ENCODE measurements at places on chromosomes 16 and 17.
A peak's percentile ranks its signal among the peaks of the same experiment; 100 is the strongest.

DNA sequence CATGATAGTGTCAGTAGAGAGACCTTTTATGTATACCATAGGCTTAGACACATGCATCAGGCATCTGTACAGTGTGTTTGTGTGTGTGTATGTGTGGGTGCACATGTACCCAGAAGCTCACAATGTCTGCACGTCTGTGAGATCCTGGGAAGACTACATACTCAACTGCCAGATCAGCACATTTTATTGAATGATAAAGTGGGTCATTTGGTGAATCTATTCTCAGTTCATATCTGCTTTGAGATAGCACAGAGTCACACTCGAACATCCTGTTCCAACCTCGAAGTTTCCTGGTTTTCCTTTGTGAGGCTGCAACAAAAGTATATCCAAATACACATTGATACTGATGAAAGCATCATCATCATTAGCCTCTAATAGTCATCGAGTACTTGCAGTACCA is 63.6 kb downstream of the MAF start:
- H3K4me3 ChIP-seq = no peak overlapping the region
- no peaks in the 10 kb centered on the region for H3K4me1 ChIP-seq
- no peaks in the 10 kb centered on the region for H3K36me3 ChIP-seq
- H3K27me3 ChIP-seq = no peaks in the 10 kb centered on the region
- H3K27ac ChIP-seq = no peak overlapping the region

DNA sequence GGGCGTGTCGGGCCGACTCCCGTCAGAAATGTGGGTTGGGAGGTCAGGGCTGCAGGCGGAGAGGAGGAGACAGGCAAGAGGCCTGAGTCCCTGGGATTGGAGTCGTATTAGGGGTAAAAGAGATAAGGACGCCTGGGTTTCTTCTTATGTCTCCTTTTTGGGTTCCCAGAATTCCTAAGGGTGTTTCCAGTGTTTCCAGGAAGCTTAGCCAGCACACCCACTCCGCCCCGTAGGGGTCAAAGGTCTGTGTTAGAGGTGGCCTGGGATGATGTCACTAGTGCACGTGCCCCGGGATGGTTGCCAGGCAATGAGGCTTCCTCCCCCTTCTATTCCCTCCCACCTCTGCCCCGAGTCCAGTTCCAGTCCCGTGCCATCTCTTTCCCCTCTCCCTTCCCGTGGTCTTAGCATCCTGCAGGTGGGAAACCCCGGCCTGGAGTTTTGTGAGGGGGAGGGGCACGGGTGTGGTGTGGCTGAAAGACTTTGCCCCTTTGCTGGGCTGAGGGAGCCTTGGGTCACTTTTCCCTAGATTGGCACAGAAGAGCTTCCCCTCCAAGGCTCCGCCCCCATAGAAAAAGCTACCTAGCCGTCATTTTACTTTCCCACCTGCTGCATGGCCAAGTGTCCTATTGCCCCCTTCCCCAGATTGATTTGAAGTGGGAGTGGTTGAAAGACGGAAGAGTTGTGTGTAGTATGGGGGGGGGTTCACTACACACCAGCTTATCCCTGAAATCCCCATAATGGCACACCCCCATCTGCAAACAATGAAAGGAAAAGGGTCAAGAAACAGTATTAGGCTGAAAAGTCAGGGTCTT is 2.8 kb downstream of the KDM6B start:
- DNase-seq = peak; percentile 67
- H3K4me1 ChIP-seq = peaks cover 58% of the 10 kb centered on the region

DNA sequence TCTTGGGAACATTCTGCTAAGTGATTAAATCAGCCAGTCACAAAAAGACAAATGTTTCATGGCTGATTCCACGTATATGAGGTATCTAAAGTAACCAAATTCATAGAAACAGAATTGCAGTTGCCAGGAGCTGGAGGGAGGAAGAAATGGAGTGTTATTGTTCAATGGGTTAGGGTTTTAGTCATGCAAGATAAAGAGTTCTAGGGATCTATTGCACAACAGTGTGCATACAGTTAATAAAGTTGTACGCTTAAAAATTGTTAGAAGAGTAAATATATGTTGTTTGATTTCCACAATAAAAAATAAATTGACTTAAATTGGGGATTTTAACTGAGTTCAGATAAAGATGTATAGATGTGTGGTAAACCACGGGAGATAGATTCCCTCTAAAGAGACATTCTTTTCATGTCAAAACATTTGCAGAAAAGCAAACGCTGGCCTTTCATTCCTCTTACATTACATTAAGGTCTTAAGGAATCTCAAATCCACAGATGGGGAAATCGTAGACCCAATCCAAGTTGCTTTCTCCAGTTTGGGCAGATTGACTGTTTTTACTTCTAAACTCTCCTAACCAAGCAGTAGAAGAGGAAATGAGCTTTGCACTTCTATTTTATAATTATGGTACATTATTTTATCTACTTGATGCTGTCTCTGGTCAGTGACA is 4.6 kb downstream of the PRDM7 start:
- H3K36me3 ChIP-seq = no peaks in the 10 kb centered on the region
- H3K27me3 ChIP-seq = no peaks in the 10 kb centered on the region
- H3K4me3 ChIP-seq = no peak overlapping the region
- DNase-seq = no peak

DNA sequence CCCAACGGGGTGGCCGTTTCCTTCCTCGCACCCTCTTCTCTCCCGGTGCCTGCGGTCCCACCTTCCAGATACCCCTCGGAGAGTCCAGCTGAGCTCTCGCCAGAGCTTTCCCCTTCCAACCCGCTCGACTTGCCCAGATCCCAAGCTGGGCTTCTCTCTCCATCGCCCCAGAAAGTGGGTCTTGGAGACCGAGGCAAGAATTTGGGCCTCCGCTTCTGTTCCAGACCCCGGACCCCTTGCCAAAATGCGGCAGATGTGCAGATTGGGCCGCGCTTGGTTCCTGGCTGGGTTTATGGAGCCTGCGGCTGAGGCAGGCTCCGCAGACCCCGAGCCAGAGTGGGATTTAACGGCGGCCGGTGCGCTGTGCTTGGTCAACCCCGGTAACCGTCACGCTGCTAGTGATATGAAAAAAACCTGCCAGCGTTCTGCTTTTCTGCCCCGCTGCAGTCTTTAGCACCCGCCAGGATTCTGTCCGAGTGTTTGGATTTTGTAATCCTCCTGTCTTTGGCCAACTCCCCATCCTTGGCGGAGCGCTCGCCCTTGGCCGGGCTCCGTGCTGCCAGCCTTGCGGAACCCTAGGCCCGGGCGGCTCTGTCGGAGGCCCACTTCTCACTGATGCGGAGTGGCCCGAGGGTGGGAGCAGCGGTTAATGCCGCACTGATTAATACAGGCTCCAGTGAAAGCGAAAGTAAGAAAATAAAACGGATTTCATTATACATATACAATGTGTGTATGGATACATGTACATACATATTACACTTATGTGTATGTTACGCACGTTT is 754 bp upstream of the SLFN11 start:
- H3K4me3 ChIP-seq = peak overlapping the region; percentile 81
- H3K4me1 ChIP-seq = no peaks in the 10 kb centered on the region
- no peaks in the 10 kb centered on the region for H3K27me3 ChIP-seq
- peak; percentile 9 for DNase-seq
- H3K27ac ChIP-seq = peak overlapping the region; percentile 86
- no peaks in the 10 kb centered on the region for H3K36me3 ChIP-seq

- no peaks in the 10 kb centered on the region for H3K36me3 ChIP-seq
- no peak overlapping the region for H3K27ac ChIP-seq
Measured at GRCh38 chr16:89042711-89043551, 50.7 kb upstream of the ACSF3 start.

DNA sequence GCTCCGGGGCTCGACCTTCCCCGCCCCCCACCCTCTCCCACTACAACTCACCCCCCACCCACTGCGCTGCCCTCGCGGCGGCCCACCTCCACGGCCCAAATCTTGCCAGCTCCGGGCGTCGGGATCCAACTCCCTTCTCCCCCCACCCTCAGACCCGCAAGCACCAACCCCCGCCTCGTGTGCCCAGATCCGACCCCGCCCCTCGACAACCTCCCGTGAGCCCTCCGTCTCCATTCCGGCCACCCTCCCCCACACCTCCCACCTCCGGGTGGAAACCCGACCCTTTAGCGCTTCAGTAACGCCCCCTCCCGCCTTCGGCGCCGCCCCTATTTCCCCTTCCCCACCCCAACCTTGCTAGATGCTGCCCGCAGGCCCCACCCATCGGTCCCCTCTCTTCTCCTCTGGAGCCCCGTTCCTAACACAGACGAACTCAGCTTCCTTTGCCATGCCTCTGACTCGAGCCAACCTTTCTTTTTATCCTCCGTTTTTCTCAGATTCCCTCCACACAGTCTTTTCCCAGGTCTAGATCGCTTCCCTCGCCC is 717 bp downstream of the UBE2Z start:
- peak; percentile 79 for DNase-seq
- peak overlapping the region; percentile 87 for H3K27ac ChIP-seq
- H3K4me1 ChIP-seq = peaks cover 28% of the 10 kb centered on the region
- peak overlapping the region; percentile 76 for H3K4me3 ChIP-seq
- no peaks in the 10 kb centered on the region for H3K27me3 ChIP-seq

DNA sequence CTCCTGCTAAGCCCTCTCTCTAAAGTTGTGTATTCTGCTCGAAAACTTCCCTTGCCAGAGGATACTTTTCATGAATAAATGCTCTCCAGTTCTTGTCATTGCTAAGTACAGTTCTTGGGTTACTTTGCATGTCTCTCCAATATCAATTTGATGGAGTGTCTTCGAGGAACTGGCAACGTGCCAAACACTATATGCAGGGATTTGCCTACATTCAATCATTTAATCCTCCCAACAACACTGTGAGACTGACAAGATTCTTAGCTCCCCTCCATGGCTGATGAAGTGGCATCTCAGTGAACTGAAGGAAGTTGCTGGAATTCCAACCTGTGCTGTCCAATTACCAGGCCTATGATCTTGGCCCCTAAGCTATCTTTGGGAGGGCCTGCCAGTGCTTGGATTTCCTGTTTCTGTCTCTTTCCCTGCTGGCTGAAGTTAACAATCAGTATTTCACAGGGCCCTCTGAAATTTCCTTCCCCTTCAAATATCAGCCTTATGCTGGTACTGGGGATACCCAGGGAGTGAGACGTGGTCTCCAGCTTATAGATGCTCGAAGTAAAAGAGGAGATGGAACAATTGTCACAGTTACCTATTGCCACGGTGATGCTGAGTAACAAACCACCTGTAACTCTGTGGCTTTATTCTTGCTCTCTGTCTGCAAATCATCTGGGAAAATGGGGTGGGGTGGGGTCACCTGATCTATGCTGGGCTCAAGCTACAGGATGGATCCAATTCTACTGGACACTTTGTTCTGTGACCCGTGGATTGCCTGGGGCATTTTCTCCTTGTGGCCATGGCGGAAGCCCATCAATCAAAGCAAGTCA is 19.4 kb upstream of the CRISPLD2 start:
- no peak overlapping the region for H3K4me3 ChIP-seq
- no peaks in the 10 kb centered on the region for H3K36me3 ChIP-seq
- no peak for DNase-seq
- no peak overlapping the region for H3K27ac ChIP-seq

DNA sequence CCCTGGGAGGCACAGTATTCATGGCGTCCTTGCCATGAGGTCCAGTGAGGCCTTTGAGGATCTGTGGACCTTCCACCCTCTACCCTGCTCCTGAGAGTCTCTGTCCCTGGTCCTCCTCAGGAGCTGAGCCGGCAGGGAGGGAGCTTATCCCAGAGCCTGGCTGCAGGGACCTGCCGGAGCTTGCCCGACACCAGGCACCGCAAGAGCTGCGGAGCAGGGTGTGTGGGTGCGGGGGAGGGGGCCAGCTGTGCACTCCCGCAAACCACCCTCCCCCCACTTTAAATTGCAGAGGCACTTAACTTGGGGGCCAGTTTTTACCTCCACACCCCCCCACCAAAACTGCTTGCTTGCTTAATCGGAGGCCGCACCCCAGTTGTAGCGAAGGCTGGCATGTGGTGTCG is 609 bp upstream of the ZNF750 start:
- no peak overlapping the region for H3K27ac ChIP-seq
- H3K4me3 ChIP-seq = no peak overlapping the region
- DNase-seq = no peak
- H3K4me1 ChIP-seq = no peaks in the 10 kb centered on the region
- no peaks in the 10 kb centered on the region for H3K27me3 ChIP-seq

GRCh38 chr17:40801157-40801556 is 1.4 kb upstream of the KRT28 start:
- no peaks in the 10 kb centered on the region for H3K4me1 ChIP-seq
- H3K27ac ChIP-seq = no peak overlapping the region
- H3K4me3 ChIP-seq = no peak overlapping the region
- peaks cover 17% of the 10 kb centered on the region for H3K27me3 ChIP-seq
- no peak for DNase-seq
- no peaks in the 10 kb centered on the region for H3K36me3 ChIP-seq

GRCh38 chr16:88695218-88695617 is 8.9 kb upstream of the SNAI3 start:
- no peak overlapping the region for H3K4me3 ChIP-seq
- H3K27me3 ChIP-seq = no peaks in the 10 kb centered on the region
- peaks cover 77% of the 10 kb centered on the region for H3K4me1 ChIP-seq

GRCh38 chr16:4613636-4614570 is 785 bp downstream of the UBALD1 start:
- peaks cover 32% of the 10 kb centered on the region for H3K4me1 ChIP-seq
- no peaks in the 10 kb centered on the region for H3K27me3 ChIP-seq
- peak overlapping the region; percentile 79 for H3K27ac ChIP-seq
- no peak for DNase-seq
- peak overlapping the region; percentile 75 for H3K4me3 ChIP-seq
- peaks cover 7% of the 10 kb centered on the region for H3K36me3 ChIP-seq

DNA sequence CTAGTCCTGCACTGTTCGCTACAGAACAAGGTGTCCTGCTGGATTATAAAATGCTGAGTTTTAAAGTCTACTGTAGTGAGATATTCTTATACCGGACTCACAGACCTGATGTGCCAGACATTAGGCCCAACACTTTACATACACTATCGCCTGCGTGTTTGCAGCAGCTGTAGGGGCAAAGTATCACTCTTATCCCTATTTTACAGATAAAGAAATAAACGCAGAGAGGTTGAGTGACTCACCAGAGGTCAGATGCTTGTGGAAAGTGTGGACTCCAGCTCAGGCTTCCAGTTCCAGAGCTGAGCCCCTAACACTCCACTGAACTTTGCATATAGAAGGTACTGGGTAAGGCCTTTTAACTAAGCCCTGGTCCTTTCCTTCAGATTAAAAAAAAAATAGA is 47.4 kb downstream of the PLXDC1 start:
- H3K36me3 ChIP-seq = no peaks in the 10 kb centered on the region
- no peak for DNase-seq
- no peak overlapping the region for H3K27ac ChIP-seq
- no peaks in the 10 kb centered on the region for H3K27me3 ChIP-seq

- DNase-seq = no peak
- peaks cover 60% of the 10 kb centered on the region for H3K4me1 ChIP-seq
- peak overlapping the region; percentile 87 for H3K27ac ChIP-seq
Measured at GRCh38 chr16:11561454-11561805, 25.3 kb downstream of the LITAF start.

GRCh38 chr16:56939801-56940200 is 7.9 kb downstream of the HERPUD1 start:
- H3K27me3 ChIP-seq = no peaks in the 10 kb centered on the region
- H3K27ac ChIP-seq = peak overlapping the region; percentile 39
- H3K4me3 ChIP-seq = no peak overlapping the region
- no peak for DNase-seq
- peaks cover 73% of the 10 kb centered on the region for H3K36me3 ChIP-seq
- peaks cover 14% of the 10 kb centered on the region for H3K4me1 ChIP-seq

Measured in effector memory CD4-positive, alpha-beta T cell (primary cell).